AG08396 (cell line): ENCODE measurements at places on chromosomes 11 and 22.

GRCh38 chr11:75631086-75631730 is 37.6 kb downstream of the MAP6 start:
- no peak for DNase-seq

- DNase-seq = no peak
Measured at GRCh38 chr22:19239464-19239863, 52.1 kb downstream of the CLTCL1 start.

DNA sequence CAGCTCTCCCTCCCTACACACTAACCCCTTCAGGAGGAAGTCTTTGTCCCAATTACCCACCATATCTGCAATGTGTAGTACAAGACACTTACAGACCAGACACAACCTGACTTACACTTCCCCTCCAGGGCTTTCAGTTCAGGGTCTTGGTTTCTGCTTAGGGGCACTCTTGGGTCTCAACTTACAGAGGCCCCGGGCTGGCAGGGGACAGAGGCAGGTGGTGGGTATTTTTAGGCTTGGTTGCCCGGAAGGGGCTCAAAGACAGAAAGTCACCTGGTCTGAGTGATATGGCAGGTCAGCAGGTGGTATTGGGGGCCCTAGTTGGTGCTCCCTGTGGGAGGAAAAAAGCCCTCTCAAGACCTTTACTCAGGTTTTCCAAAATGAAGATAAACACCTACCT is 3.4 kb upstream of the TMEM184B start:
- DNase-seq = no peak

DNA sequence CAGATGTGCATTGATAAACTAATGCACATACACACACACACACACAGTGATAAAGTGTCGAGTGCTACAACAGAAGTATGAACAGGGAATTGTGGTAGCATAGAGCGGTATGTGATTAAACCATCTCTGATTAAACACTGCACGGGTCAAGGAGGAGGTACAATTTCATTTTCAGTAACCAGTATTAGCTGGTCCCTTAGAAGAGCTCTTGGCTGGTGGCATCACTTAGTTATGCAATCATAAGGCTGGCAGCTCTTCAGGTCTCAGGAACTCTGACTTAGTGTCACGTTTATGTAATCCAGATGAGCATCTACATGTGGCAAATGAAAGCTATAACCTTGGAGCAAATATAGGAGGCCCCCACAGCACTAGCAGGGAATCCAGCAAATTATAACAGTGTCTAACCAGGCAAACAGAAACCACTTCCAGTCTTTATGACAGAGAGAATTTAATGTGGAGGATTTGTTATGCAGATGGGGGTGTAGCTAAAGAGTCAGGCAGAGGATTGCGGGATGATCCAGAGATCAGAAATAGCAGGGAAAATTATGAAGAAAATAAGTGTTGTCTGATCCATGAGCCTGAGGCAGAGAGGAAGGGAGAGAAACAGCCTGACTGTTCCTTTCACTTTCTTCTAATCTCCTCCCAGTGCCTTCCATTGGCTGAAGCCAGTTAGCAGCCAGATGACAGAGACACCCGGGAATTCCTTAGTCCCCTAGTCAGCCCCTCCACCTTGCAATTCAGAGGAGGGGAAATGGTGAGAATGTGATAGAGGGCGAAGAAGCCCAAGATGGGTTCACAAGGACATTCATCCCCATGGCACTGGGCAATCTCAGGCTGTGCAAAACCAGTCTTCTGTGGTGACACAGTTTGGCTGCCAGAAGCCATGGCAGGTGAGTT is 533.1 kb upstream of the TENM4 start:
- DNase-seq = no peak

GRCh38 chr11:94501522-94501921 is 7.7 kb downstream of the ANKRD49 start:
- DNase-seq = no peak

DNA sequence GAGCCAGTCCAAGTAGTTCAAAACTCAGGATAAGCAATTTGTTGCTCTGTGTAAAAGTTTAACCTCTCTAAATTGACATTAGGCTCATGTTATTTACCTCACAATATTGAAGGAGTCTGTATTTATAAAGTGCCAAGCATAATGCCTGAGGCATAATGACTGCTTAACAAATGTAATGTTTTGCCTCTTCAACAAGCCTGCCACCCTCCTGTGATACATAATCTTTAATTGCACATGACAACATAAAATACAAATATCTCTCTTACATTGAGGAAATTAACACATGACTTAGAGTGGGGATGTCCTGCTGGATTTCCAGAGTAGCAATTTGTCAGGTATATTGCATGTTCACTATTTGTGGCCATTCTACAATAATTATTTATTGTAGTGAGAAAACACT is 469.2 kb upstream of the ANO5 start:
- DNase-seq = no peak
